ENCODE measurements at places on chromosomes 13 and 19.
A peak's percentile ranks its signal among the peaks of the same experiment; 100 is the strongest.

DNA sequence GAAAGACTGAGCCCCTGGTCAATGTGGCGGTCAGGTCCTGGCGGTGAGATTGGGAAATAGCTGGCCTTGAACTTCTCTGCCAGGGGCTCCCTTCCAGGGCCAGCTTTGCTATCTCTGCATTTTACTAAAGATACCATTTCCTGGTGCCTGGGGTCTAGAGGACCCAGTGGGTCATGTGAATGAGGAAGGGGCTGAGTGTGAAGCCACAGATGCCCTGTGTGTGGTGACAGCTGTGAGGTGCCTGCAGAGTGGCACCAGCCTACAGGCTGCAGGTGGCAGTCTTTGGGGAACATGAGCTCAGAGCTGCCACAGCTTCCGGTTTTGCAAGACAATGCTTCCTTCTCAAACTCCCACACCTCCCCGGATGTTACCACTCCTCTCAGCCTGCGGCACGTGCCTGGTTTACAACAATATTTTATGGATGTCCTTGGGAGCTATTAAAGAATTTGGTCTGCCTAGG, 5.2 kb upstream of the MLNR start:
- peak; percentile 19 for DNase-seq

DNA sequence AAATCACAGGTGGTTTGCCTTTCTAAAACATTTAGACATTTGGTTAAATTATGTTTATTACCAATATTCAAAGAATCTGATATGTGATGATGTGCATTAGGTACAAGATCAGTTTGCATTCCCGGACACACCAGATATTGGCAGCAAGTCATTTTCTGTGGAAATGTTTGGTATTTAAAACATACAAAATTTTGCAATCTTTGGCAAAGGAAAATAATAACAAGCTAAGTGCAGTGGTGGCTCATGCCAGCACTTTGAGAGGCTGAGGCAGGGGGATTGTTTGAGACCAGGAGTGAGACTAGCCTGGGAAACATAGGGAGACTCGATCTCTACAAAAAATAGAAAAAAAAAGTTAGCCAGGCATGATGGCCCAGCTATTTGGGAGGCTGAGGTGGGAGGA, 29.1 kb upstream of the TSC22D1 start:
- no peak for DNase-seq

DNA sequence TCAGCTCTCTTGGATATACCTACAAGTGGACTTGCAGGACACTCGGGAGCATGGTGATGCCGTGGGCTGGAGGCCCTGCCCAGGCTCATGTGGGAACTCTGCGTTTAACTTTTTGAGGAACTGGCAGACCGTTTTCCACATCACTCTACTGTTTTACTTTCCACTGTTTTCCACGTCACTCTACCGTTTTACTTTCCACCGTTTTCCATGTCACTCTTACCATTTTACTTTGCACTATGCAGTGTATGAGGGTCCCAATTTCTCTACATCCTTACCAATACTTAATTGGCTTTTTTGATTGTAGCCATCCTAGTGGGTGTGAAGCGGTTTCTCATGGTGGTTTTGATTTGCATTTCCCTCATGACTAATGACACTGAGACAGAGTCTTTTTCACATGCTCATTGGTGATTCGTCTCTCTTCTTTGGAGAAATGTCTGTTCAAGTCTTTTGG, 40.5 kb downstream of the GATAD2A start:
- DNase-seq, result peak; percentile 49

DNA sequence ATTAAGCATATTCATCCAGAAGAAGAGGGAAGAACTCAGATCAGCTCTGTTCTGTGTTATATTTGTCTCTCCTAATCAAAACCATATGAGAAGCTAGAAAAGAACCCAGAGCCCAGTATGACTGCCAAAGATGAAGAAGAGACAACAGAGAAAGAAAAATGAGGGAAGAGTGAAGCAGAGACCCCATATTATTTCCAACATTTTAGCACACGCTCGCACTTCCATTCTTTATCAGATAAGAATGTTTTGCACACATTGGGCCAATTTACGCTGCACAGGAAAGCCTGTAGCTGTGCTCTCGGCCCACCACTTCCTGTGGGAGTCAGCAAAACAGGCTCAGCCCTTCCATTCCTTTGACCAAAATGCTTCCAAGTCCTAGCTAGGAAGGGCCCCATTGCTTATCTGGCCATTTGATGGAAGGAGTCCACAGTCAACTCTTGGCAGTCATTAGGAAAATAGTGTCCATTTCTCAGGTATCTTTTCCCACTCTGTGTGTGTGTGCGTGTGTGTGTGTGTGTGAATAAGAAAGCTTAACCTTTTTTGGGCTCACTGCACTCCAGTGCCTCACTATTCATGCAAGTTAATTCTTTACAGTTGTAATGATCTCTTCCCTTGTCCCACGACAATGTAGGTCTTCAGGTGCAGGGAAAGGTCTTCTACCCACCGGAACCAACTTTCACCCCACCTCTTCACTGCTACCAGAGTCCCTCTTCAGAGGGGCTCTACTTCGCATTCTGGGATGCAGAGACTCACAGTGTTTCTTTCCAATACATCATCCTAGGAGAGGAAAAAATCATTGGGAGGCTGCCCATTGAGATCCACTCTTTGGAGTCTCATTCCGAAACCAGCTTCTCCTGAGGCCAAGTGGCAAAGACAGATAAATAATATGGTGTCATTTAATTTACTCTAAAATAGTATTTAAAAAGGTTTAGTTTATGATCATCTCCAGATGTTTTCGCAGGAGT, 237.5 kb downstream of the COG6 start:
- no peak for DNase-seq

DNA sequence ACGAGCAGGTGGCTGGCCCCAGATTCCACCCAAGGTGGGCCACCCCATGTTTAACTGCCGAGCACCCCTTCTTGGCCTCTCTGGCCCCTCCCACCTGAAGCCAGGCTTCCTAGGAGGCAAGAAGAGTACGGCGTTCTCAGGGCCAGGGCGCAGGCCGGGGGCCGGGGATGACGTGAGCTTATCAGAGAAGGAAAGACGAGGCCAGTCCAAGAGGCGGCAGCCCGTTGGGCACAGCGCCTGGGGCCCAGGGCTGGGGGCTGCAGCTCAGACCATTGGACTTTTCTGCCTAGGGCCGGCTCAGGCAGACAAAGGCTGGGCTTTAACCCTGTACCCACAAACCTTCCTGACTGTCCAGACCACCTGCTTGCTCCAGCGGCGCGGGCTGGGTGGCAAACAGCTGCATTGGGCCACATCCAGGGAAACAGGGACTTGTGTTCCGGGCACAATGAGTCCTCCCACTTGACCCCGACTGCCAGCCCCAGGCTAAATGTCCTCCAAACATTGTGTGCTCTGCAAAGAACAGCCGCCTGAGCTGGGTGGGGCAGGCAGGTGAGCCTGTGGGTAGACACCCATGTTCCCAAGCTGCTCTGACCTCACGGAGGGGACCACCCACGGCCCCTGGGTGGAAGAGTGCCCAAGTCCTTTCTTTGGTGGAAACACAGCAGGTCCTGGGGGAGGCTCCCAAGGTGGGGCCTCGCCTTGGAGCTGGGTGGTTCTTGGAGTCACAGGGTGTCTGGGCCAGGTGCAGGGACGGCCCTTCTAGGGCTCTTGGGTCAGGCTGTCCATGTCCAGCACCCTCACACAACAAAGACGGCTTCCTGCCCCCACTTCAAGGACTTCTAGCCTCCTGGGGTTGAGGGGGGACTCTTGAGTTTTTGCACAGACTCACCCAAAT, 21.9 kb downstream of the COMP start:
- no peak for DNase-seq

GRCh38 chr13:110479648-110480047, 81.9 kb downstream of the RAB20 start:
- DNase-seq, result no peak

- peak; percentile 33 for DNase-seq
These were observed 197.7 kb upstream of the RNF113B start for GRCh38 chr13:98374750-98375149.

Data from kidney tubule cell (primary cell).